ENCODE measurements at places on chromosomes 1 and 21.

GRCh38 chr1:16922885-16923431 is 1.2 kb downstream of the CROCC start:
- no peak for DNase-seq

DNA sequence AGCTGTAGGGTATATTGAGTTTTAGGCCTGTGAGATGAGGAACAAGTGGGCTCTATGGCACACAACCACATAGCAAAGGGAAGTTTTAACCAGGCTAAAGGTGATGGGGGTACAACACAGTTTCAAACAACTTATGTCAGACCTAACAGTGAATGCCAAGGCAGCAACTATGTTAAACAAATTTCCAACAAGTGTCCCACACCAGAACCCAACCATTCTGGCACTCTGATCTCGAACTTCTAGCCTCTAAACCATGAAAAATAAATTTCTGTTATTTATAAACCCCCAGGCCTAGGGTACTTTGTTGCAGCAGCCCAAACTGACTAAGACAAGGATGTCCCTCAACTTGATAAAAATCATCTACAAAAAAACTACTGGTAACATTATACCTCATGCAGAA is 52.3 kb upstream of the INSL5 start:
- DNase-seq: no peak

DNA sequence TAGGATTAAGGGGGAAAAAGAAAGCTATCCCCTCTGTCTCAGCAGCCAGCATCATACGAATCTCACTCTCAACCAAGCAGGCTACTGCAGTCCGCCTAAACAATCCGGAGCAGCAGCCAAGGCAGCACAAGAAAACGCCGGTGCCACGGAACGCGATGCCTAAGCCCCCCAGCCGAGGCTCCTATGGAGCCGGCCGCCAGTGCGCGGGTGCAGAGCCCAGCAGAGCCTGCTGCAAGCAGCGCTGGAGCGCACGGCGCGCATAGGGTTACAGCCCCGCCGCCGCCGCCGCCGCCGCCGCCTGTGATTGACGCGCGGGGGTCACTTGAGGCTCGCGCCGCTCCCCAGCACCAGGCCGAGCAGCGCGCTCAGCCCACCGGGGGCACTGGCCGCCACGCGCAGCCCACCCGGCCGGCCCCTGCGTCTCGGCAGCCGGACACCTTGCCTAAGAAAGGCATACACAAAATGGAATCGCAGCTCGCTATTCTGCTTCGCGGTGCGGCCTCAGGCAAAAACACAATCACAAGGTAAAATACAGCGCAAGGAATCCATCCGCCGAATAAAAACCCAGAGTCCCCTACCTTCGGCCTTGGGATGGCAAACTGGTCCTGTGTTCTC is 780 bp downstream of the HIVEP3 start:
- DNase-seq: no peak

GRCh38 chr1:166999500-167000055 is 10.5 kb downstream of the MAEL start:
- DNase-seq: no peak

DNA sequence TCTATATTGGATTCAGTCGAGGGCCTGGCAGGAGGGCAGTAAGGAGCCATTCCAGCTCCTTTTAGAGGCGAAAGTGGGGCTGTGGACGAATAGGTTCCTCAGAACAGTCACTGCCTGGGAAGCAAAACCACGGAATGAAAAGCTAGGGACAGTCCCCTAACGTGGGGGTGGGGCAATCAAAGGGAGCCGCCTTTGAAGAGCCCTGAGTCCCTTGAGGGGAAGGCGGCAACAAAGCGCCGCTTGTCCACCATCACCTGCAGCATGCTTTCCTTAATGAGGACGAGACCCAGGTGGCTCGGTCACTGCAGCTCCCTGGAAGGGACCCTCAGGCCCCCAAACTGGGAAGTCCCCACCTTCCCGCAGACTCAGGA is 184.7 kb downstream of the ETS2 start:
- DNase-seq: no peak

- DNase-seq: no peak
These were observed 78.7 kb downstream of the DYRK1A start for GRCh38 chr21:37445228-37445627.

GRCh38 chr1:49416758-49417157 is 607.0 kb downstream of the AGBL4 start:
- no peak for DNase-seq

- DNase-seq: no peak
These were observed at the start of gene KIAA1614 for GRCh38 chr1:180912801-180913565. TSS of gene KIAA1614 (plus strand) at chr1:180912897. CDS start at chr1:180913244, 347 bp downstream.

GRCh38 chr1:14996133-14997050 is 157.2 kb upstream of the TMEM51 start:
- no peak for DNase-seq
